Femur (tissue), 1 donor: ENCODE measurements at places on chromosomes 12 and 14.

- no peak for DNase-seq
Observed at GRCh38 chr14:79418649-79419415, 792.5 kb downstream of the DIO2 start.

- DNase-seq, result no peak
Observed at GRCh38 chr14:71523630-71524319, 408.5 kb upstream of the RGS6 start.

- no peak for DNase-seq
Observed at GRCh38 chr14:45251912-45252311, 1.1 kb downstream of the MIS18BP1 start.

DNA sequence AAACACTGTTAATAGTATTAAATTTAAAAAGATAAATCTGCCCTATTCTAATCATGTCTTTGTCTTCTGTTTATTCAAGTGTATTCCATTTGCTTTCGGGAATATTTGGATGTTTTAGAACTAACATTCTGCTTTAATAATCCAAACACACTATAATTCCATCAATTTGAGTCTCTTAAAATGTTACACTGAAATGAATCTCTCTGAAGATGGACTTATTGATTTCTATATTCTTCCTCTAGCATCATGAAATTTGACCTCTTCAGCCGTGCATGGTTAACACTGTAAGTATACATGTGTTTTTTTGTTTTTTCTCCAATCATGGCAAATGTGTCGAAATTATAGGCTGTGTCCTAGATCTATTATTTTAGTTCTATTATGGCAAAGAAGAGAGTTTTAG, 339.2 kb downstream of the ACSS3 start:
- no peak for DNase-seq

- no peak for DNase-seq
Observed at GRCh38 chr12:132236930-132237771, 92.2 kb downstream of the GALNT9 start.

DNA sequence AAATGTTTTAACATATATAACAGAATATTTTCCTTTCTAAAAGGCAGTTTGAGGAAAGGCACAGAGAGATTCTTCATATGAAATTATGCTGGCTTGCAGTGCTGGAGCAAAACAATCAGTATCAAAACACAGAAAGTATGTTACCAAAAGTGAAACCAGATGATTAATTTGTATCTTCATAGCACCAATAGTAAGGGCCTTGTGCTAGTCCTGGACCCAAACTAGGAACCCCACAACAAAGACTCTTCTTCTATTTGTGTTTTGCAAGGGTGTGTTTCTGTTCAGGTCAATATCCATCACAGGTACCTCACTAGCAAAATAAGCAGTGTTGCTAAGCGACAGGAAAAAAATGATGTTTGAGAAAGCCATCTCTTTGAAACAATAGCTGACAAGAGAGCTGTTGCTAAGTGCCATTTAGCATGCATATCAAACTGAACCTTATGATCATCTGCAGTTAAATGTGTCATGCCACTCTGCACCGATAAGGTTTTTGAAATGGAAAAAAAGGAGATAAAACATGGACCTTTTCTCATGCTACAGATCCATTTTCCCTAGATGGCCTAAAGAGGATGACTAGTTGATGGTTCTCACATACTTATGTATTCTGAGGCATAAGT, 196.2 kb upstream of the ALG10 start:
- no peak for DNase-seq

DNA sequence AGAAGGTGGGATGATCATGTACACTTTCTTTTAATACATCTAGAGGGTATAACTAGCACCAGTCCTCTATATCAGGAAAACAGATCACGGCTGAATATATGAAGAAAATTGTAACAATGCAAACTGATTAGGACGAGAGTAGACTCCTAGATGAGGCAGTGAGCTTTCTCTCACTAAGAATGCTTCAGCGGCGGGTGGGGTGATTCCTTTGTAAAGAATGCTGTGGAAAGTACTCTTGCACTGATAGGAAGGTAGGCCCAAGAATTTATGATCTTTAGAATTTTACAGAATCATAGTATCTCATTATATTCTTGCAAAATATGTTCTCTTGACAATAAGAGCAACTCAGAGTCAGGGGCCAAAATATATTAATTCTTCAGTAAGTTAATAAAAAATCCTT, 133.0 kb downstream of the LMNTD1 start:
- no peak for DNase-seq

- DNase-seq, result peak; percentile 67
Observed at GRCh38 chr12:124188561-124189405, 106.1 kb upstream of the RFLNA start.

GRCh38 chr14:52272375-52272774, 4.9 kb downstream of the PTGDR start:
- no peak for DNase-seq

- no peak for DNase-seq
Observed at GRCh38 chr12:75951399-75952278, 79.9 kb downstream of the PHLDA1 start.

- DNase-seq, result no peak
Observed at GRCh38 chr12:73161970-73162369, 889.8 kb downstream of the TRHDE start.

DNA sequence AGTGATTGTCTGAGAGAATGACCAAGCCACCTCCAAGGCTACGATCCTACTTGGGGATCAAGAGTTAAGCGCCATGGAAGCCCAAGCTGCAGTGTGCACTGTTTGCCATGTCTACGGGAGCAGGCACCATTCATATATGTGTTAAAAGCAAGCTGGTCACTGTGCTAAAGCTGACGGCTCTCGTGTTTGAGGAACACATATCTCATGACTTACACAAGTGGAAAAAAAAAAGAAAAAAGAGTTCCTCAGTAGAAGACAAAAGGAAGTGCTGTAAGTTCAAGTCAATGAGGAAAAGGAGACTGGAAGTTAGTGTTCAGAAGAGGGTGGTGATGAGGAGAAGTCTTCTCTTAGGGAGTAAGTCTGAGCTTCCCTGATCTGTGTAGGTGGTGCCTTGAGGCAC, 4.9 kb upstream of the PTCSC3 start:
- DNase-seq, result no peak

- no peak for DNase-seq
Observed at GRCh38 chr14:102675396-102675795, 82.9 kb downstream of the RCOR1 start.

DNA sequence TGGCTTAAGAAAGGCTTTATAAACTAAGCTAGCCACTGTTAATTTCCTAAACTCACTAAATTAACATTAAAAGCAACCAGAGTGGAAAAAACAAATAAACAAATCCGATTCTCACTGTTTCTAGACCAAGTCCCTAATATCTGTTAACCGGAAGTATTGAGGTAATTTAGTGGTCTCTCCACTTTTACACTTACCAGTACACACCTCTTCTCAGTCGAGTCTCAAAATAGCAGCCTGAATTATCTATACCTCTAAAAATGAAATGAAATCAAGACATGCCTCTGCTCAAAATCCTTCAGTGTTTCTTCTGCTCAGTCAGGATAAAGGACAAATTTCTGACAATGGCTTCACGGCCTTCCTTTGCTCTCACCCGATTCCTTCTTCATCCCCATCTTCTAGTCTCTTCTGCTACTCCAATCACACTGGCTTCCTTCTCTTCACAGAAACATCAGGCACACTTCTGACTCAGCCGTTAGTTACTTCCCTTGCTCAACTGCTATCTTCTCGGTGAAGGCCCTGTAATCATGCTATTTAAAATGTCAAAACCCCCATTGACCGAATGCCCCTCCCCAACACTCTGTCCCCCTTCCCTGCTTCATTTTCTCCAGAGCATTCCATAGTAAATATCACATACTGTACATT, 161.3 kb downstream of the KITLG start:
- DNase-seq, result no peak

GRCh38 chr14:83395321-83395720, 1861.7 kb upstream of the SEL1L start:
- no peak for DNase-seq

DNA sequence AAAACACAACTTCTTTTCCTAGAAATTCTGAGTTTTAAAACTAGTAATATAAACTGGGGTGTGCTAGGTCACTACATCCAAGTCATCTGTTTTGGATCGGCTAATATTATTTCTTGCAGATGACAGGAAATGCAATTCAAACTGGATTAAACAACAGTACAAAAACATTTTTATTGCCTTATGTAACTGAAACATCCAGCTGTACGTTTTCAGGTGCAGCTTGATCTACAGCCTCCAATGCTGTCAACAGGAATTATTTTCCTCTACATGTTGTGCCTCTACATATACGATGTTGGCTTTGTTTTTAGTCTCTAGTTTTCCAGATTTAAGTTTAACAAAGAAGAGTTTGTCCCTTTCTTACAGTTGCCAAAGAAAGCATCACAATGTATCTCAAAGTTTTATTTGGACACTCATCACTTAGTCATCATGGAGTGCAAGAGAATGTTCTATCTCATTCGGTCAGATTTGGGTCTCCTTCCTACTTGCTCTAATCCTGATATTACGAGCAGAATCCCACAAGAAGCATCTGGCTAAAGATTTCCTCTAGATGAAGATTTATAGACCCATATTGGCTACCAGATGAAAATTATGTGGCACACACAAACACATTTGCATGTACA, 326.7 kb downstream of the SLC6A15 start:
- peak; percentile 24 for DNase-seq

DNA sequence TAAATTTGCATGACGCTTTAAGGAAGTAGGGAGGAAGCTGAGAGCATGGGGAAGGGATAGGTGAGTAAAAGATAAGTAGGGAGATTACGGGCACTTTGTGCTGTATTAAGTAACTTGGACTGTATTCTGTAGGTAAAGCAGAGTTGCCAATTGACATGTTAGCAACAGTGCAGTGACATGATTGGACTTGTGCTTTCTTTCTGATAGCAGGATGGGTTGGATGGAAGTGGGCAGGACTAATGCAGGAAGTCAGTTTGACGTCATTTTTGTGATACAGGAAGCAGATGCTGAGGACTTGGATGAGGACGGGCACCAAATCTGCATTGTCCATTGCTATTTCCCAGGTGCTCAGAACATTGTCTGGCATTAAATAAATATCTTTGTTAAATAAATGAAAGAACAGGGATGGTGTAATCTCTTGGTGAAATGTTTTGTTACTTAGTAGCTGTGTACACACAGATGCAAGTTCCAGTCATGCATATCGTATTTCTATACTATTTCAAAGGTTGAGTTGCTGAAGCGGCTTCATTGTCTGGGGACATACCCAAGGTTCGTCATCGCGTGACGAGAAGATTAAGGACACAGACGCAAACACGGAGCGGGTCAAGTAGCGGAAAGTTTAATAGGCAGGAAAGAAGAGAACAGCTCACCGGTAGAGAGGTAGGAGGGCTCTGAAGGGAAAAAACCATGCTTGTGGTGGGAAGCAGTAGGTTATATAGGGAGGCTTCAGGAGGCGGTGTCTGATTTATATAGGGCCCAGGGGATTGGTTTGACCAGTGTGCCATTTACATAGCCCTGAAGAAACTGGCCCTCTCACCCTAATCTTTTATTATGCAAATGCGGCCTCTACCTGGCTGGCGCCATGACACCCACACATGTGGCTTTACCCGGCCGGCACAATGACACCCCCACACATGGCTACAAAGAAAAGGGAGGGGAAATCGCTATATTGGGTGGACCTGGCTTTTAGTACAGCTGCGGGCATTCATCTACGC, 30.7 kb downstream of the GUCY2C start:
- DNase-seq, result no peak

DNA sequence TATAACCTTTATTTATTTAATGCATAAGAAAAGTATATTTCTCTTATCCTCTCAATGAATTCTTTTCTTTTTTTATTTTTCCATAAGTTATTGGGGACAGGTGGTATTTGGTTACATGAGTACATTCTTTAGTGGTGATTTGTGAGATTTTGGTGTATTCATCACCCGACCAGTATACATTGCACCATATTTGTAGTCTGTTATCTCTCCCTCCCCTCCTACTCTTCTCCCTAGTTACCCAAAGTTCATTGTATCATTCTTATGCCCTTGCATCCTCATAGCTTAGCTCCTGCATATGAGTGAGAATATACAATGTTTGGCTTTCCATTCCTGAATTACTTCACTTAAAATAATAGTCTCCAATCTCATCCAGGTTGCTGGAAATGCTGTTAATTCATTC, 1900.0 kb upstream of the SEL1L start:
- DNase-seq, result no peak

DNA sequence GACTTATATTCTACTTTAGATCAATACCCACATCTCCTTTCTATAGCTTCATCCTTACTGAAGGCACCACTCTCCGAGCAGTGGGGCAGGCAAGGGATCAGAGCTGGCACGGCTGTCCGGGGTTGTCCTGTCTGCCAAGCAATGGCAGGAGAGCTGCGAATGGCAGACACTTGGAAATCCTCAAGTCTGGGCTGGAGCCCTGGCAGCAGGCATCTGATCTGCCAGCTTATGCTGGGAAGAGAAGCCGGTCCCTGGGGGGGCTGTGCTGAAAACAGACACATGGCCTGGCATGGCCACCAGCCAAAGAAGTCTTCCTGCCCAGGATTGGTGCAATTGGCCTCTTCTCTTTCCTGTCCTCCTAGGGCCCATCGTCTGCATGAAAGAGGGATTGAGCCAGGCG, 280.2 kb upstream of the PWP1 start:
- no peak for DNase-seq

DNA sequence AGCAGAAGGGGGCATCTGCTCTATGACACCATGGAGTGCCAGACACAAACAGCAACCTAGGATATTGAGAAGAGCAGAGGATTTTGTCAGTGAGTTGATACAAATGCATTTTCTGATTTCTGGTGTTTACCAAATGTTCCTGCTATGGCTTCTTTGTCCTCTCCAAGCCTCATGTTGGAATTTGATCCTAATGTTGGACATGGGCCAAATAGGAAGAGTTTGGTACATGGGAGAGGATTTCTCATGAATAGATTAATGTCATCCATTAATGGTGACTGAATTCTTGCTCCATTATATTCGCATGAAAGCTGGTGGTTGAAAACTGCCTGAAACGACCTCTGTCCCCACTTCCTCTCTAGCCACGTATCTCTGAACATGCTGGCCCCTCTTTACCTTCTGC, 1002.2 kb upstream of the FLRT2 start:
- DNase-seq, result no peak

DNA sequence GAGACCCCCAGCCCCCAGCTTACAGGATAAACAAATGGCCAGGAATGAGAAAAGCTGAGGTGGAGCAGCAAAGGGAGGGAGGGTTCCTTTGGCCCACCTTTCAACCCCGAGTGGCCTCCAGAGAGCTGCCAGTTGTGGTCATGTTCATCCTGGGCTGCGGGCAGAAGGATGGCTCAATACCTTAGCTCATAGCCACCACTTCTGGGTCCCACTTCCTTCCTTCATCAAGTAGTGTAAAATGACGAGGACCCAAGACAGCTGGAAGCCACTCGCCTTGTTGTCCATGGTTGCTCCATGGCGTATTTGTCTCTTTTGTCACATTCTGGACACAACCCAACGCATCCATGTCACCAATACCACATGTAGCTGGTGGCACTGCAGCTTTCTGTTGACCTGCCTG, 24.2 kb downstream of the CRACR2A start:
- DNase-seq, result peak; percentile 52

GRCh38 chr14:100536721-100537445, 50.3 kb downstream of the BEGAIN start:
- peak; percentile 17 for DNase-seq
